ENCODE measurements at places on chromosomes 3 and 15. TPM values are rescaled to one million over a fixed set of nuclear protein-coding genes. Genes with fewer than 3 reads are reported as not detected.

- no peak for DNase-seq
Measured at GRCh38 chr15:57890351-57890750, 175.2 kb downstream of the ALDH1A2 start.

- DNase-seq: no peak
Measured at GRCh38 chr3:19229086-19229485, 80.8 kb downstream of the KCNH8 start.

- no peak for DNase-seq
Measured at GRCh38 chr3:58484045-58484721, 7.7 kb upstream of the KCTD6 start.

DNA sequence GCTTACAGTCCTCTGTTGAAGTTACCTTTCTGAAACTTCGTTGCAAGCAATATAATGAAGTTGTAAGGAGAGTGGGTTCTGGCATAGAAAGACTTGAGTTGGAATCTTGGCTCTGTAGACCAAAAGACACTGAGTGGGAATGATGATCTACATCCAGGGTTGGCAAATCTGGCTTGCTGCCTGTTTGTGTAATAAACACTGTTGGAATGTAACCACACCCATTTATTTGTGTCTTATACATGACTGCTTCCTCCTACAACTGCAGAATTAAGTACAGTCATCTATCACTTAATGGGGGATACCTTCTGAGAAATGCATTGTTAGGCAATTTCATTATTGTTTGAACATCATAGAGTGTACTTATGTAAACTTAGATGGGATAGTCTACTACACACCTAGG, 178.4 kb upstream of the SUCLG2 start:
- DNase-seq: no peak

DNA sequence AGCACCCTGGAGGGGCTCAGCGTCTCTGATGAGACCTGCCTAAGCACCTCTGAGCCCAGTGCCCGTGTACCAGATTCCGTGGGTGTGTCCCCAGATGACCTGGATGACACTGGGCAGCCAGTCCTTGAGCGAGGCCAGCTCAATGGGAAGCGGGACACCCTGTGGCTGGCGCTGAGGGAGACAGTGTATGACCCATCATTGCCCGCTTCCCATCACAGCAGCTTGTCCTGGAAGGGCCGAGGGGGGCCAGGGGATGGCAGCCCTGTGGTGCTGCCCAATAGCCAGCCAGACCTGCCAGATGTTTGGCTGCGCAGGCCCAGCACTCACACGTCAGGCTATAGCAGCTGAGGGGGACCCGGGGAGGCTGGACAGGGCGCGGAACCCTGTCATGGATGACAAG, 12.0 kb downstream of the DISP2 start:
- no peak for DNase-seq

GRCh38 chr3:9248522-9249271, 749 bp downstream of the SRGAP3 start:
- no peak for DNase-seq

- DNase-seq: no peak
Measured at GRCh38 chr3:185558395-185558794, 6.0 kb upstream of the LIPH start.

- DNase-seq: no peak
Measured at GRCh38 chr3:170296703-170297102, 60.8 kb upstream of the SKIL start.

DNA sequence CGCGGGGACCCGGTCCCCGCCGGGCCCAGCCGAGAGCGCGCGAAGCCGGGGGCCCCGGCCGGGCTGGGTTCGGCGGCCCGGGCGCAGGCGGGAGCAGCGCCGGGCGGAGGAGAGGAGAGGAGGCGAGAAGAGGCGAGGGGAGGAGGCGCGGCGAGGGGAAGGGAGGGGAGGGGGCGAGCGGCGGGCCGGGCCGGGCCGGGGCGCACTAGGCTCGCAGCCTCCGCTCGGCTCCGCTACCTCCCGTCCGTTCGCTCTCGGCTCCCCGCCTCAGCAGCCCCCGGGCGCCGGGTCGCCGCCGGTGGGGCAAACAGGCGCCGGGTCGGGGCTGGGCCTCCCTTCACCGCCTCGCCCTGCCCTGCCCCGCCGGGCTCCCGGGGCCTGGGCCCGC, 351 bp downstream of the INSYN1 start:
- no peak for DNase-seq

DNA sequence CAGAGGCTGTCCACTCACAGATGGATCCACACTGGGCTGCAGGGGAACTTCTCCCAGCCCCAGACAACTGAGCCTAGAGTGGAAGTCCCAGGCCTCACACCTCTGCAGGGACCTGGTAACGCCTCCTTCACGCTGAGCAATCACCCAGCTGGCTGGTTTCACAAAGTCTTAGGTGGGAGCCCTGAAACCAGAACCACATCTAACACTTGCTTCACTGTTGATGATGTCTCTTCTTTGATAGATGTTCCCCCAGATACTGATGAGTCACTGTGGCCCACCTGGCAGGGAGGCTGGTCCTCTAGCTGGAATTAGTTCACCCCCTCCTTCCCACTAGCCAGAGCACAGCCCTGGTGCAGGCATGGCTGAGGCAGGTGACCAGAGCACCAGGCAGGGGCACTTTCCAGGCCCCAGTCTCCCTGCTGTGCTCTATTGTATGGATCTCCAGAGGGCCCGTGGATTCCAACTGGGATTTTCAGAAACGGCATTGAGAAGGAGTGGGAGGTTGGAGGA, 33.5 kb downstream of the MYL3 start:
- DNase-seq: no peak

GRCh38 chr3:124657138-124657537, 73.1 kb upstream of the UMPS start:
- no peak for DNase-seq

DNA sequence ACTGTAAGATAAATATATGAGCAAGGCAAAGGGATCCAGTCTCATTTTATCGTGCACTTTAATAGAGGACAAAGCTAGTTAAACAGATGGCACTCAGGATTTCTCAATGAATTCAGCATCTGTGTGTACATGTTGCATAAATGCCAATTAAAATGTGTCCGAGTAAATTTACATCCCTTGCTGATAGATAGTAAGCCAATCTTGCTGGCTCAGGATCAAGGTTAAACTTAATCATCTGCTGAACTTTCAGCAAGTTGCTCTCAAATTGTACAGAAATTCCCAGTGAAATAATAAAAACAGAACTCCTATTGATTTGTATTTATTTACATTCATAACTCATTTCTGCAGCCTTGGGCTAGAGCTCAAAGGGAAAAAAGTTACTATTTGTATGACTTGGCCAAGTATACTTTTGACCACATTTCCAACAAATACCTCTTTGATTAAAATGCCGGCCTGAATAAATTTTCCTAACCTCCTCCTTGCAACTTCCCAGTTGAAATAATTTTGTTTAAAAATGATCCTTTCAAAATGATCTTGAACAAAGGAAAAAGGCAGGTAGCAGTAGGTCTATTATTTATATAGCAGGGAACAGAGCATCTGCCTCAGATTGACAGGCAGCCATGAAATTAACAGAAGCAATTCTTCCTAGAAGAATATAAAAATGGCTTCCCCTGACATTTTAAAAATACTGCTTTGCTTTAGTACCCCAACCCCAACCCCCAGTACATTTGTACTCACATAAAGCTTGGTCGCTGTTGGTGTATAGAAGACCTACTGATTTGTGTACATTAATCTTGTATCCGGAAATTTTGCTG, 1001.9 kb downstream of the ROBO1 start:
- DNase-seq: no peak

- DNase-seq: no peak
Measured at GRCh38 chr3:88149101-88149508, 654 bp upstream of the C3orf38 start.

DNA sequence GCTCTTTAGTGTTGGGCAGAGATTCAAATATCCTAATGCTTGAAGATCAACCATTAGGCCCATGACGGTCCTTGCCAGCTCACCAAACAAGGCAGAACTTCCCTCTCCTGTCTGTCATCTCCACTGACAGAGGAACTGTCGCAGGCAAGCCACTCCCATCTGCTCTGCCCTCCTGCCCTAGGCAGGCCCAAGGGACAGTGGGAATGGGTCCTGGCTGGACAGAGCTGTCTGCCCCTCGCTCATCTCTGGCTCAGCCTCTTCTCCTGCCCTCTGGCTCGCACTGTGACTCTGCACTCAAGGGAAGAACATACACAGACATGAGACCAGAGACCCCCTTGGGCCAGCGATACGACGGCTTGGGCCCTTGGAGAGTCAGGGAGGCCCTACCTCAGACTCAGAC, 7.6 kb upstream of the MUSTN1 start:
- no peak for DNase-seq

DNA sequence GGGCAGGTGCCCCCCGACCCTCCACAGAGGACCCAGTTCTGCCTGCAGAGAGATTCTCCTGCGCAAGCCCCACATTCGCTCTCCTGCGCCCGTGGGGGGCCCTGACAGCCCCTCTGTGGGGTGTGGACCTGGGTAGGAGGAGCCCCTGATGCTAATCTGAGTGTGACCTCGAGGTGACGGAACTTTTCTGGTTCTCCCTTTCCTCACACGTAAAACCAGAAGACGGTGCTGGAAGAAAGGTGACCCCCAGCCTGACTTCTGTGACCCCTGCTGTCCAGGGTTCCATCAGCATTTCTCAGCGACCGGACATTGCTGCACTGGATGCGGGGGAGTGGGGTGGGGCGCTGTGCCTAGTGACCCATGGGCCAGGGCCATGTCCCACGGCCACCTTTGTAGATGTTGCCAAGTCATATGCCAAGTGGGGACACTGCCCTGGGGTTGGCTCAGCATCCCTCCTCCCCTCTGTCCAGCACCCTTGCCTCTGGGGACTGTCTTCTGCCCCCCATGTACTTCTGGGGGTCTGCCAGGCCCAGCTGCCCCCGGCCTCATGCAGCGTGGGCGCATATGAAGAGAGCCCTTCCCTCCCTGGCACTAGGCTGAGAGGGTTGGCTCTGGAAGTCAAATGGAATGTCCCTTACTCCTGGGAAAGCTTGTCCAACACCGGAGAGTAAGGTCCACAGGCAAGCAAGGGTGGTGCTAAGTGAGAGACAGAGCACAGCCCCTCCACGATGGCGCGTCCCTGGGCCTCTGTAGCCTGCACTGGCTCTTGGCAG, 129.1 kb upstream of the MEF2A start:
- no peak for DNase-seq

GRCh38 chr3:194257151-194257621, 93.9 kb downstream of the CPN2 start:
- DNase-seq: no peak

DNA sequence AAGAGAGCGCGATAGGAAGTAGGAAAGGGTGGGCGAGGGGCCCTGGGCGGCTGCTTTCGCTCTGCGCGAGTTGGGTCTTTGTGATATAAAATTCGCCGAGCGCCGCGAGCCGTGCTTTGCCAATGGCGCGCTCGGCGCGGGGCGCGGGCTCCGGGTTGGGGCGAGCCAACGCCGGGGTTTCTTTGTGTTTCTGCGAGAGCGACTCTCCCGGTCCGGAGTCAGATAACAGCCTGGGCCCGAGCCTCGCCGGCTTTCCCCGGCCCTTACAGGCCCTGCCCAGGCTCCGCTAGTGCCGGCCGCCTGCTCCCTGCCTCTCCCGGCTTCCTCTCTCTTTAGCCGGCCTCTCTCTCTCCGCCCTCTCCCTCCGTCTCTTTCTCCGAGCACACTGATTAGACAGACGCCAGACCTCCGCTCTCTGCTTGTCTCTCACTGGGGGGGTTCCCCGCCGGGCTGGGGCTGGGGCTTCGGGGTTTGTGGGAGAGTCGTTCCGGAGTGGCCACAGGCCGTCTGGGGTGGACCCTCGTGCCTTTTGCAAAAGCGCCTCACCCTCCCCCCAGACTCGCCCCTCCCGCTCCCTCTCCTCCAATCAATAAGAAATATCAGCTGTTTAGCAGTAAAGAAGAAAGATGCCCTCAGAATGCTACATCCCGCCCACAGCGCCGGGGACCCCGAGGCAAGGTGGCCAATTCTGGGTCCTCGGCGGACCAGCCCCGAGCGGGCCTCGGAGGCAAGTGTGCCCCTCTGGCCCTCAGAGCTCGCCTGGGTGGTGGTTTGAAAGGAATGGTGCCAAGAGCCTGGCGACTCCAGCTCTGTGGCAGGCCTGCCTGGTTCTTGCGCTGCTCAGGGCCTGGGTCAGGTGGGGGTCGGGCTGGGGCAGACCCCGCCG, 2.9 kb downstream of the NR2F2 start:
- DNase-seq: no peak

The AGBL1 gene
- not detected for total RNA-seq

The AHSG gene
- total RNA-seq: 1.9 TPM

The COL6A5 gene
- total RNA-seq: not detected

The CACNA2D2 gene
- total RNA-seq: 8.9 TPM

The CNTN3 gene
- not detected for total RNA-seq

The KLF15 gene
- total RNA-seq: 0.26 TPM

The FGF12 gene
- not detected for total RNA-seq

The P3H2 gene
- 0.35 TPM for total RNA-seq

The MORC1 gene
- not detected for total RNA-seq

The B3GNT5 gene
- total RNA-seq: 0.75 TPM

Data from T-cell (primary cell).